DMS79 (cell line): ENCODE measurements at places on chromosomes 5 and 9.

GRCh38 chr5:2744485-2744884 lies 7.0 kb downstream of the IRX2 start:
- DNase-seq = no peak

- no peak for DNase-seq
Observed at GRCh38 chr5:160479926-160480325, 58.3 kb downstream of the PTTG1 start.

- no peak for DNase-seq
Observed at GRCh38 chr9:79776581-79776980, 204.8 kb downstream of the TLE4 start.

DNA sequence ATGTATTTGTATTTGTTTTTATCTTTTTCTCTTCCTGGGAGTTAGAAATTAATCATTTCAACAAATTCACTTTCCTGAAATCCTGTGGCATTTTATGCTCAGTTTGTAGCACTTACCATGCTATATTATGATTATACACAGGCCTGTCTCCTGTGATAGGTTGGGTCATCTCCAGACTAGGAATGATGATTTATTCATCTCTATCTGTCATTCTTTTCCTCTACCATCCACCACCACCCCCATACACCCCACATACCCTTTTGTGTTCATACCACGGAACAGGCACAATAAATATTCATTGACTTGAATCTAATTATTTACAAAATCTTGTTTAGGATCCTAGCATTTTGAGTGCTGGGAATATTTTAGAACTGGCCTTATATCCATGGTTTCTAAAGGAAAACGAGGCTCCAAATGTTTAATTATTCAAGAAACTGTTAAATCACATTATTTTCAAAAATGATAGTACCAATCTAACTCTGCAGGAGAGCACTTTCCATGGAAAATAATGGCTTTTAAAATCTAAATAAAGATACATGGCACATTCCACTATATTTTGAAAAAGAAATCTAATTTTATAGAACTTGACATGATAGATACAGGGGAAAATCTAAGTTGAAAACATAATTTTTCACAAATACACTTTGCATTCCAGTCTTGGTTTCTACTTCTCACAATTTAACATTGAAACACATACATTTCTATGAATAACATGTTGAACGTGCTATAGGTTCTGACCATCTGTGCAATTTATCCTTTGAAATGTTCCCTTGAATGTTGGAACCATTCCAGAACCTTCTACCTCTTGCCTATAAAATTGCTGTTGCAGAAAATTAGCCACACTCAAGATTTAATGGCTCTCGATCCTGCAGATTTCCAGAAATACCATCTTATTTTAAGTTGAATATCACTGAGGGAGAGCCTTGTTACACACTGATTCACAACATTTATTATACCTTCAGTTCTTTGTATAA lies 89.3 kb downstream of the STARD4 start:
- peak; percentile 57 for DNase-seq

DNA sequence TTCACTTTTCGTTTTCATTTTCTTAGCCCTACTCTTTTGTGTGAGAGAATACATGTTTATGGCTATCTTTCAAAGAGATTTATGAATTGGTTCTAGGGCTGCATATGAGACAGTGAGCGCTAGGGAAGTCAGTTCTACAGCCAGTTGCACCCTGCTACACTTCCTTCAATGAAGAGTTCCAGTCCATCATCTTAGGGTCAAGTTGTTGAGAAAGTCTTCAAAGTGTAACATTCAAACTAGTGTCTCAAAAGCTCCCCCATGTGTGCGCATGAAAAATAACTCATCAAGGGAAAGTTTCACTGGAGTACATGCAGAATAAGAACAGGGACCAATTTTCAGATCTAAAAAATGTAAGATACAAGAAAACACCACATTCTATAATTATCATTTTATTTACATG lies 317.2 kb downstream of the DEPDC1B start:
- DNase-seq = no peak

GRCh38 chr5:132557478-132558172 lies 848 bp downstream of the RAD50 start:
- peak; percentile 0 for DNase-seq

DNA sequence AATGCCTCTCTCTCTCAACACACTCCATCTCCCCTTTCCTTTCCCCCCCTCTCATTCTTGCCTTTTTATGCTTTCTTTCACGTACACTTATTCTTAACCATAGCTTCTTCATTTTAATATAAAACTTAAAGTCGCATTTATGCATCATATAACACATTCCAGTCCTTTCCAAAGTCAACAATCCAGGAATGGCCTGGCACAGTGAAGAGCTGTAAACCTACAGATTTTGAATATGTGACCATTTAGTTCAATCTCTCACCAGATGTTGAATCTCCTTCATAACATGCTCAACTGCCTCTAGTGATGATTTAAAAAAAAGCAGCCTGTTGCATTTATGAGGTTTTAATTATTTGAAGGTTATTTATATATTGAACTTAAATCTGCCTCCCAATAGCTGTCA lies 186.2 kb upstream of the GRAMD2B start:
- DNase-seq = no peak

GRCh38 chr9:125914411-125914810 lies 167.2 kb downstream of the PBX3 start:
- DNase-seq = no peak

GRCh38 chr5:177405805-177406204 lies 3.6 kb downstream of the F12 start:
- no peak for DNase-seq

DNA sequence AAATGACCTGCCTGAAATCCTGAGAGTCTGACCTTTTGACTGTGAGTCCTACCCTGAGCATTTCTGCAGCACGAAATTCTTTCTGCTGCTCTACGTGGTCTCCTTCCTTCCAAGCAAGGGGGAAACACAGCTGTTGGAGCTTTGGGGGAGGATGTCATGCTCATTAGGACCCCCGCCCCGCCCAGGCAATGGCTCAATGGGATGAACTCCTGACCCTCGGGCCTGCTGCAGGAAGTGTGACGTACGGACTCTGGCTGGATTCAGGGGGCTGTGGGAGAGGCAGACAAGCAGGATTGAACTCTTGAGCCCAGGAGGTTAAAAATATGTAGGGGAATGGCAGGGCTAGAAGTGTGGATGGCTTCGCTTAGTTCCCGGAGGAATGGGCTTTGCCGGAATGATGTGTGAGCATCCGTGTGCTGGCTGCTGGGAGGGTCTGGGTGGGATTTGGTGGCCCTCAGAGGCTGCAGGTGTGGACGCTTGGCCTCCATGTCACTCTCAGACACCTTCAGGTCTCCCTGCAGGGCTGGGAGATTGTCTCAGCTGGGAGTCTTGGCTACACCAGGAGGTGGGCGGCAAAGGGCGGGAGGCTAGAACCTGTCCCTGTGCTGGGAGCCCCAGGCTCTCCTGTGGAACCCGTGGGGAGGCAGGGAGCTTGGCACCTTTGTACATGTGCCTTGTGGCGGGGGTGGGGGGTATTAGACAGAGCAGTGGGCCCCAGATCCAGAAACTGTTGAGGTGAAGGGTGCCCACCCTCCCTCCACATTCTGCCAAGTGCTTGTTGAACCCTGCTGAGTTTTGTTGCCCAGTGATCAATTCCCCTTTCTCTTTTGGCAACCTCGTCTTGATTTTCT lies 26.3 kb downstream of the STC2 start:
- DNase-seq = no peak

GRCh38 chr5:162497455-162497854 lies 429.9 kb downstream of the GABRG2 start:
- no peak for DNase-seq

DNA sequence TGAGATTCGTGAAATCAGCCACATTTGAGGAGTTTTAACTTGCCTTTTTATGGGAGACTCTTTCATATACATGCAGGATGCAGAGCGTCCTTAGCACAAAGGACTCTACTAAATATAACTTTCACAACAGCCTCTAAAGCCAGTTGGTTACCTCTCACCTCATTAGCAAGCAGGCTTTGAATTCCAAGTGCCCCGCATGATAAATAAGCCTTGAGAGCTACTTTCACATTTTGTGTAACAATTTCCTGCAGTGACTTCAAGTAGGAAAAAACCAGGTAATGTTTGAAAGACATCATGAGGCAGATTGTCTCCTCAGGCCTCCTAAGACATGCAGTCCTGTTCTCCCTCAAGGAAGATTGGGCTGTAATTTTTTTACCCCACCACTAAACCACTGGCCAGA lies 50.5 kb downstream of the RALGPS1 start:
- DNase-seq = no peak

- DNase-seq = no peak
Observed at GRCh38 chr9:115944166-115944948, 209.2 kb upstream of the PAPPA start.

DNA sequence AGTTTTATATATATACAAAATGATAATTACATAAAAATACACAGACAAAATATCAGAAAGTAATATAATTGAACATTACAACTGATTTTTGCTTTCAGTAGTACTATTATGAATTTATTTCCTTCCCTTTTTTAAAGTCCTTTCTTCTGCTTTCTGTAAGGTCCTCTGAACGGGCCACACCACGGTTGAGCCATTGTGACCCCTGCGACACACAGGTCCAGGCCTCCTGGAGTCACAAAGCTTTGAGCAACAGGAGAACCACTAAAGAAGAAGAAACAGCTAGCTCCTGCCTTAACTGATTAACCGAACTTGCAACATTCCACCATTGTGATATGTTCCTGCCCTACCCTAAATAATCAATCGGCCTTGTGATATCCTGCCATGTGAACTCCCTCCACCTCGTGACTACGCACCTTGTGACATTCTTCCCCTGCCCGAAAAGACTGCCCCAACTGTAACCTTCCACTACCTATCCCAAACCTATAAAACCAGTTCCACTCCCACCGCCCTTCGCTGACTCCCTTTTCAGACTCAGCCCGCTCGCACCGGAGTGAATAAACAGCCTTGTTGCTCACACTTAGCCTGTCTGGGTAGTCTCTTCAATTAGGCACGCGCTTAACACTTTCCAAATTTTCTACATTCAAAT lies 375.0 kb upstream of the RFX3 start:
- no peak for DNase-seq

DNA sequence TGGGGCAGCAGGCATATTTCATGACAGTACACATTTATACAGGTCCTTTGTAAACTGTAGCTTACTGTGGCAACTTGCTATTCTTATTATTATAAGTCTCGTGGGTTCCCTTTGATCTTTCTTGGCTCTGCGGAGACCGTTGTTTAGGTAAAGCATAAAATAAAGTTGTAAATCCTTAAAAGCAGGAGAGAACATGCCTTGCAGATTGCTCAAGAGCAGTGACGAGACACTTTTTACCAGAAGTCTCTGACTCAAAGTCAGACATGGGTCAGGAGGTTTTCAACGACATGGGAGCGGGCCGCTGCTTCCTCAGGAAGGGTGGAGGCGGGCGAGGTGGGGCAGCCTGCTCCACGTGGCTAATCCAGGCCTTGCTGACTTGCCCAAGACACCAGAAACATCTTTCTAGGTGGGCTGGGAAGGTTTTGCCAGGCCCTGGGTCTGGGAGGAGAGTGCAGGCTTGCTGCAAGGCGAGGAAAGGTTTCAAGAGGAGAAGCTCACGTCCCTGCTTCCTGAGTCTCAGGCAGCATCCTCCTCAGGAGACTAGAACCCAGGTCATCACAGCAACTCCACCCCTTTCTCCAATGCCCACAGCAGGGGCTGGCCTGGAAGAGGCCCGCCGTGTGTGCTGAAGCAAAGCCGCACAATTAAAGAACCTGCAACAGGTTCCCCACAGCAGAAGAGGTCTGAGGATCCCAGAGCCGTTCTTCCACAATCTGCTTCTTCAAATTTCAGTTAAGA lies 6.5 kb downstream of the TBC1D2 start:
- no peak for DNase-seq
